SIG-M5 (cell line): ENCODE measurements at places on chromosomes 2 and 18.

GRCh38 chr2:33312355-33312754, 164.1 kb upstream of the RASGRP3 start:
- DNase-seq: no peak

DNA sequence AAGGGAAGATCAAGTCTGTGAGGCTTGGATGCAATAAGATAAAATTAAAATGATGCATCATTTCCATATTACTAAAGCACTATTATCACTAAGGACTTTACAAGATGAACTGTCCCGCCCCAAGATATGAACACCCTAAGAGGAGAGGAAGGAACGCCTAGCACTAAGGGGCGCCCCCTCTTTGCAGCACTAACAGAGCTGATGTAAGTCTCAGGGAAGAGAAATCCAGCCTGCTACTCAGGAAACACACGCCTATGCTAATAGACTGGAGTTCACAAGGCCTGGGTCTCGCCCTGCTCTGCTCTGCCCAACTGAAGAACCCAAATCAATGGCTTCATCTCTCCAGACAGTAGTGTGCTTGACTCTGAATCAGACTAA, 6.1 kb downstream of the INO80C start:
- DNase-seq: no peak

DNA sequence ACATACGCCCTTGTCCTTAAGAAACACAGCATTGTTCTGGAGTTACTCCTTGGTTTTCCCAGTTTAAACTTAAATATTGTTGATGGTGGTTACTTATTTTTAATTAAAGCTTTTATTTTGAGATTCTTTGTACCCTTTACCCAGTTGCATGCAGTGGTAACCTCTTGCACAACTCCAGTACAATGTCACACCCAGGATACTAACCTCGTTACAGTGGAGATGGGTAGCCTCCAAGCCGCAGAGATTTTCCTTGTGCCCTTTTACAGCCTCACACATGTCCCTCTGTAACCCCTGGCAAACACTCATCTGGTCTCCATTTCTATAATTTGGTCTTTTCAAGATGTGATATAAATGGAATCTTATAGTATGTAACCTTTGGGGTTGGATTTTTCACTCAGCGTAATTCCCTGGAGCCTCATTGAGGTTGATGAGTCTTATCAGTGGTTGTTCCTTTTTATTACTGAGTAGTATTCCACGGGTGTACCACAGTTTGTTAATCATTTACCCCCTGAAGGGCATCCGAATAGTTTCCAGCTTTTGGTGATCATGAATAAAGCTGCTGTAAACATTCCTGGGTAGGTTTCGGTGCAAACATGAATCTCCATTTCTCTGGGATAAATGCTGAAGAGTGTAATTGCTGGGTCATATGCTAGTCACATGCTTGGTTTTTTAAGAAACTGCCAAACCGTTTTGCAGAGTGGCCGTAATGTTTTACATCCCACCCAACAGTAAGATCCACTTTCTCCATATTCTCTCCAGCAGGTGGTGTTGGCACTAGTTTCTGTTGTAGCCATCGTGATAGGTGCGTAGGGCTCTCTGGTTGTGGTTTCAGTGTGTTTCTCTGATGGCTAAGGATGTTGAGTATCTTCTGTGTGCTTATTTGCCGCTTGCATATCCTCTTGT, 68.6 kb downstream of the DGKD start:
- DNase-seq: no peak

DNA sequence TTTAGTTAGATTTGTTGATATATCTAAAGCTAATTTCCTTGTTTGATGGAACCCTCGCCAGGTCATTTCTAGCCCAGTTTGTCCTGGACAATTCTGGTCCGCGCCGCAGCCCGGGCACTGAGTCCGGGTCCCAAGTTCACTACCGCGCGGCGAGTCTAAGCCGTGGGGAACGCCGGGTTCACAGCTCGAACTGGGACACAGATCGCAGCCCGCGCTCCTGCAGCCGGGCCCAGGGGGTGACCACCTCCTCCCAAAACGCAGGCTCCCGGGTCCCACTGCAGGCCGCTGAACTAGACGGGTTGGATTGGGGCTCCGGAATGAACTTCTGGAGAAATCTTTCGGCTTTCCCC, 681 bp downstream of the ACADL start:
- DNase-seq: no peak

GRCh38 chr2:157364257-157364974, 38.8 kb upstream of the ERMN start:
- DNase-seq: no peak

GRCh38 chr2:64350996-64351395, 103.0 kb upstream of the LGALSL start:
- DNase-seq: no peak

DNA sequence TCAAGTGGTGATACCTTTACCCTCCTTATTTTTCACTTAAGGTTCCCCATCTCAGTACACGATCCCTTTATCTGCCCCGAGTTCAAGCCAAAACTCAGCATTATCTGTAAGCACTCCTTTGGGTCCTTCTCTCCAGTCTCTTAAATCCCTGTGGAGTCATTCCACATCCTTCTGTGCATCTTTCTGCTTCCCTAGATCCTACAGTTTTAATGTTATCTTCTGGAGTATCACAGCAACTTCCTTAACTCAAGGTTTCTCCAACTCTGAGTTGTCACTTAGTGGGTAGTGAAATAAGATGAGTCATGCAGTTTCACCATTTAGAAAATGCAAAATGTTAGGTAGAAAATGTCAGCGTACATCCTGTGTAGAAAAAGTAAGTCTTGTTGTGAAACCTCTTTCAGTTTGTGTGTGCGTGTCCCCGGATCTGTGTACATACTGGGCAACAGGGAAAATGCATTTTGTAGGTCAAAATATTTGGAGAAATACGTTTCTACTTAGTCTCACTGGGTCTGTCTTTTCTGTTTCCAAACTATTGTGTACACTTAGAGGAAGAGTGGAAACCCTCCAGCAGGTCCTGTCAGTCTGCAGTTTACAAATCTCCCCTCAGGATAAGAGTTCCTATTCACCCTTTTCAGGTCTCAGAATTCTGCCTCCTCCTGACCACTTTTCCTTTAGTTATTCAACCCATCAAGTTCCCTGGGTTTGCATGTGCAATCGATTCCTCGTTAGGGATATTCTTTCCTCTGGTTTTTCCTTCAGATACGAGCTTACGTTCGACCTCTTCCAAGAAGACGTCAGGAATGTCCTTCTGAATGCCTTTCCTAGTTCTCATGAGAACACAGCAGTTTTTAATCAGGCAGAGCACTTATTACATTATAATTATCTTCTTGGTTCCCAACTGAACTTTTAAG, 154.8 kb downstream of the TGIF1 start:
- DNase-seq: peak; percentile 92

DNA sequence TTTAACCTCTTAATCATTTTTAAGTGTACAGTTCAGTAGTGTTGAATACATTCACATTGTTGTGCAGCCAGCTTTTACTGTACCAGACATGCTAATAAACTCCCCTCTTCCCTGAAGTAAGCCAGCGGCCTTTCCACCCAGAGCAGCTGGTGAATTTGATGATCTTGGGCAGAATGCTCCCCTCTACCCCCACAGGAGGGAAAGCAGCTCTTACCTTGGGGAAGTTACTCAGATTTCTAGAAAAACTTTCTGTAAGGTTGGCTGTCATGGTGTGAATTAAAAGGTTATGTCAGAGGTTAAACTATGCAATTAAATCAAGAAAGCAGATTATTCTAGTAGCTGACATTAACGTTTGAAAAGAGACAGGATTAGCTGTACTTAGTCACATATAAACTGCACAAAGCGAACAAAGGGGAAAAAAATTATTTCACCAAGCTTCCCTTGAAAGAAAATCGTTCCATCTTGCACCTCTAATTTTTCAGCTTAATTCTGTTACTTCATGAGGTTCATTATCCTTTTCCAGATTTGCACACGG, 398.5 kb upstream of the NRP2 start:
- DNase-seq: no peak

GRCh38 chr2:40115348-40115747, 336.3 kb upstream of the THUMPD2 start:
- no peak for DNase-seq

DNA sequence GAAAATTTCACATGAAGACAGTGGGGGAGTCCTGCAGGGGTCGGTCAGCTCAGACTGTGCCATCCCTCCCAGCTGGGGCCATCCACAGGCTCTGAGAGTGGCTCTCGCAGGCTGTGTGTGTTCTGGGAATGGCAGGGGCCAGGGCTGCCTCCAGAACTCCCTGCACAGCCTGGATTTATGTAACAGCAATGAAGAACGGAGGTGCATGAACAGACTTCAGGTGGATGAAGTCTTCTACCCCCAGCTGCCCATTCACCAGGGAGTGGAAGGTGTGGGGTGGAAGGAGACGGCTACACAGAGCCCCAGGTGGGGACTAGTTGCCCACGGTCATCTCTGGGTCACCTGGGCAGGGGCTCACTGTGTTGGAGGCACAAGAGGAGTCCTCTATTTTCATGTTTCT, 56.1 kb upstream of the HDAC4 start:
- DNase-seq: no peak

DNA sequence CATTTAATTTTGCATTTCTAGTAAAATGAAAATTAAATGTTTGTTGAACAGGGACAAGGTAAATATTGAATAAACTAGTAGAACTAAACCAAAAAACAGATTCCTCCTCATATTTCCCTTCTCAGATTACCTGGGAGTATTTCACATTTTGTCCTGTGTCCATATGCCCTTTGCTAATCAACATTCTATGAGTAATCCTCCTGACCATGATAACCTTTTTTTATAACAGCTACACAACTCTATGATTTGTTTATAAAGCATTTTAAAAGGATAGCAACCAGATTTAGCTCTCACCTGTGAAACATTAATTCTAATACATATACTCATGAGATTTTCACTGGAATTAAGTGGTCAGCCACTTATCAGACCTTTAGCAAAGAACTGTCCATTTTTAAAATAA, 7.1 kb upstream of the DSG2 start:
- DNase-seq: no peak

DNA sequence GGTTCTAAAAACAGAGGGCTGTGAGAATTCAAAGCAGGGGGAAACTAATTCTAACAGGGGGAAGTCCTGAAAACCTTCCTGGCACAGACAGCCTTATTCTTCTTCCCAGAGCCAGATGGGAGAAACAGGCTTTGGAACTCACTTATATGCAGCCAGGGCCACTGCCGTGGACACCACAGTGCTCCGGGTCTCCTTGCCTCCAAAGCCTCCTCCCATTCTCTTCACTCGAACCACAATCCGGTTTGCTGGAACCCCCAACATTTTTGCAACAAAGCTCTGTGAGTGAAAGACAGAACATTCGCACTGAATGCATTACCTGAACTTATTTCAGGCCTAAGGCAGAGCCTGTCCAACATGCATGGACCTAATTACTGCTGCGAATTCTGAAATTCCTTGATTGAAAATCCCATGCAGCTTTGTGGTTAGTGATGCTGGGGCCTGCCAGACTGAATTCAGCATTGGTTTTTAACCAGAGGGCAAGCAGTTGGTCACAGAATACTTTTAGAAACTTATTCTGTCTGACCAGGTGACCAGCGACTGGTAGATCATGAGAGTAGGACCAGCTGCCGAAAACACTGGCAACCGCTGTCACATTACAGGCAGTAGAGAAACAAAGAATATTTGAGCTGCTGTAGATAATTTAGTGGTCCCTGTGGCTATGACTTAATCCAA, 48.6 kb downstream of the XDH start:
- no peak for DNase-seq
